Activated CD4-positive, alpha-beta T cell treated with anti-CD3 and anti-CD28 coated beads for 1 hour (primary cell): ENCODE measurements at places on chromosomes 7 and 10.
A peak's percentile ranks its signal among the peaks of the same experiment; 100 is the strongest.

DNA sequence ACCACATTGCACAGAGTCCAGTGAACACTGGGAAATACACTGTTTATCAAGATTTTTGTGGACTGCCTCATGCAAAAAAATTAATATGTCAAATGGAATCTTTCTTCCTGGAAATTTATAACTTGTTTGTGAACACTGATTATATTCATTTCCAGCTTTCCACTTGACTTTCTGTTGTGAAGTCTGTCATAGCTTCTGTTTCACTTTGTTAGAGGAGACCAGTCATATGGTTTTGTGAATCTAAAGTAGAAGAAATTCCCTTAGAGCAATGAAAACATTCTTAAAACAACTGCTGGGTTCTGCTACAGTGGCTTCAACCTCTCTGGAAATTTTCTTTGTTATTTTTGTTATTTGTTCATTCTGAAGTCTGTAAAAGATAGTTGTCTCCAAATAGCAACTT is 349.5 kb upstream of the NFE2L3 start:
- DNase-seq = no peak

DNA sequence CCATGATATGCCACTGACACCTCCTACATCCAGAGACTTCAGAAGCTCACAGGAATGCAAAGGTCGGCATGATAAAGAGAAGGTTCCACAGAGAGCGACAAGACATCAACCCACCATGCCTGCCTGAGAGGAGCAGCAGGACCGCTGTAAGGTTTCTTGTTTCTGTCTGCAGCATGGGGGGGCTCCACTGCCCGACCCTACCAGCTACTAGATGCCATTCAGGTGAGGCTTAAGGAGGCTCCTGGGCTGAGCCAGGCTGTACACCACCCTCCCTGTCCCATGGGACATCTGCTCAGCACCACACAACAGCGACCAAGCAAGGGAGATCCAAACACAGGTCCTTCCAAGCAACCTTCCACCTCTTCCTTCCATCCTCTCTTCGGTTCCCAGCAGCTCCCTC is 234.6 kb downstream of the TNS3 start:
- no peak for DNase-seq

DNA sequence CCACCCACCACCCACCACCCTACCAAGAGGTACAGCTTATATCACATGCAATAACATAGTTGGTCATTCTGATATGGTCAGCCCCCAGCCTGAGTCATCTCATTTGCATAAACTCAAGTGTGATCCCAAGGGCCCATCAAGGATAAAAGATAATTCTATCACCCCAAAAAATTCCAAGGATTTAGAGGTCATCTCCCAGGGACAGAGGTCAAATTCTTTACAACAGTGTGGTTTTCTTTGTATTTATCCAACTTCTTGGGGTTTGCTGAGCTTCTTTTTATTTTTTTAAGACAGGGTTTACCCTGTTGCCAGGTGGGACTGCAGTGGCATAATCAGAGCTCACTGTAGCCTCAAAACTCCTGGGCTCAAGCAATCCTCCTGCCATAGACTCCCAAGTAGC is 9.4 kb upstream of the GTPBP10 start:
- no peak for DNase-seq

DNA sequence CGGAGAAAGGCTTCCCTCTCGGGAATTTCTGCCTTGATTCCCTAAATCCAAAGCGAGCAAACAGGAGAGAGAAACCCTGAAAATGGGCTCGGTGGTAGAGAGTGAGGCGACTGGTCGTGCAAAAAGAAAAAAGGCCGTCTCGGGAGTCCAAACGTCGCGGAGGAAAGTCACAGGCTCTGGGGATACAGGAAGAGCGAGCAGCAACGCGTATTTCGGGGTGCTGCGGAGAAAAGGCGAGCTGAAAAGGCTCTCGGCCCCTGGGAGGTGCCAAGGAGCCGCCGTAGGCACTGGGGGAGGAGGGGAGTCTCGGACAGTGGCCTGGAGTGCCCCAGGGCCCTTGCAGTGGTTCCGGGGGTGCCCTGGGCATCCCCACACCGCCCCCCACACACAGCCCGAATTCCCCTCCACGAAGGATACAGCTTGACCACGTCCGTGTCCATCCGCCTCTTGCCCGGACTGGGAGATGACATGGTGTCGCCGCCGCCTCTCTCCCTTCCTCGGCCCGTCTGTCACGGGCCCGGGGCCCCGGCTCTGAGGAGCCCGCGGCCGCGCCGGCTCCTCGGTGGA is 591 bp downstream of the UBE2H start:
- peak; percentile 16 for DNase-seq

DNA sequence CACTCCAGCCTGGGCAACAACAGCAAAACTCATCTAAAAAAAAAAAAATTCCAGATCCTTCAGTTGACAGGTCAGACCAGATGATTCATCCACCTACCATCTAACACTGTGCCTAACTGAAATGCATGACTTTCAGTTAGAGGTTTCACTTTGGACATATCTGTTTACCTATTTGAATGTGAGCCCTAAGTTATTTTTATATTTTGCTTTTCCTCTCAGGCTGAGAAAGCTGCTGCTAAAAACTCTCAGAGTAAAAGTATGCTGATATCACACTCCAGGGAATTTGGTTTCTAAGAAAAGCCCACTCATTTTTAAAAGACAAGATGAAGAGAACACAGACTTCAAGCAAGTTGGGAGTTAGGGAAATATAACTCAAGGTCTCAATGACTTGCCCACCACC is 126.0 kb downstream of the SGMS1 start:
- DNase-seq = no peak

- DNase-seq = no peak
These were observed 8.0 kb upstream of the CDH23 start for GRCh38 chr10:71388583-71389310.

DNA sequence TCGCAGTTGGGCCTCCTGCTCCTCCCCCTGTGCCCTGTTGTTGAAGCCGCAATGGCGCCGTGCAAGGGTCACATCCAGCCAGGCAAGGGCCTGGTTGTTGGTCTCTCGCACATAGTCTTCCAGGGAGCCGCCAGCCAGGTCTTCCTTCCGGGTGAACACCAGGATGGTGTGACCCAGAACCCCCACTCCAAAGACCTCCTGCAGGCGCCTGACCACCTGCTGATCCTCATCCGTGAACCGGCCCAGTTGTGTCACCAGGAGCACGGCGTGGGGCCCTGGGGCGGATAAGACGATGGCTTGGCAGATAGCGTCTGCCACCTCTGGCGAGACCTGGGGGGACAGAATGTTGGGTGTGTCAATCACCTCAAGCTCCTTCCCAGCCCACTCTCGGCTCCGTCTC is 4.2 kb downstream of the GIMAP6 start:
- DNase-seq = no peak

GRCh38 chr7:28389504-28390395 is 22.6 kb upstream of the CREB5 start:
- DNase-seq = no peak

GRCh38 chr10:110780704-110781103 is 91.0 kb upstream of the PDCD4 start:
- no peak for DNase-seq

- no peak for DNase-seq
These were observed 32.0 kb upstream of the FERD3L start for GRCh38 chr7:19177269-19177668.

- DNase-seq = no peak
These were observed 147.9 kb downstream of the PLXNA4 start for GRCh38 chr7:132428247-132428919.

DNA sequence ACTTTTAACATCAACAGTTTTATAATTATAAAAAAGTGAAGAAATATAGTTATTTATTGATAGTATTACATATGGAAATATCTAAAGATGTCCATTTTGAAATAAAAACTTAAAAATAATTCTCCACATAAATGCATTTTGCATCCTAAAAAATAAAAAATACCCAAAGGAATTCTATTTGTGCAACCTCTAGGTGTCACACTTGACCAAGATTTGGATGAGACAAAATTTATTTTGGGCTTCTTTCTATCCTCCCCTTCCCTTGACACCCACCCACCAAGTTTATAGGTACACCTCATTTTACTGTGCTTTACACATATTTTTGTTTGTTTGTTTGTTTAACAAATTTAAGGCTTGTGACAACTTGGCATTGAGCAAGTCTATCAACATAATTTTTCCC is 3.3 kb upstream of the THSD7A start:
- no peak for DNase-seq

DNA sequence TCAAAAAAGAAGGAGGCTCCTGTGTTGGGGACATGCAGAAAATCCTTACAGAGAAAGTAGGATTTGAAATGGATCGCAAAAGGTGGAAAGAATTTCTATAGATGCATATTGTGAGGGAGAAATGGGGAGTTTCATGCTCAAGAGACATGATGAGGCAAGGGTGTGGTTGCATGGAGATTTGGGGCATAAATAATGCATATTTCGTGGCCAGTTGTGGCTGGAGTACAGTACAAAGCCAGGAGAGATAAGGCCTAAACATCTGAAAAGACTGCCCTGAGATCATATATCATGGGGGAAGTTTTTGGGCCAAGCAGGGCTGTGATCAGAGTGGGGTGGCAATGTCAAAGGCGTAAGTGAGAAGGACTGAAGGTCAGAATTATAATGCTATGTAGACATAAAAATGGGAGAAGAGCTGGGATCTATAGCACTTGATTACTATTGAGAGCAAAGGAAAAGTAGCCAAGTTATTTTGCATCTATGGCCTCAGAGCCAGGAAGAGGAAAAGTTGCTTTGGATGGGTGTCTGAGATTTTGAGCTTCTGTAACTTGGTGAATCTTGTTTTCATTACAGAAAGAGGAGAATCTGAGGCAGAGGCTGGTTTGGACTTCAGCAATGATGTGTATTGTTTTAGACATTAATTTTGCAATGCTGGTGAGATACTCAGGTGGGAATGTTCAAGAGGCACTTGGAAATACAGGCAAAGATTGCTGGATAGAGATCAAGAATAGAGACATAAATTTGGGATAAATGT is 166.6 kb downstream of the INHBA start:
- DNase-seq = no peak

DNA sequence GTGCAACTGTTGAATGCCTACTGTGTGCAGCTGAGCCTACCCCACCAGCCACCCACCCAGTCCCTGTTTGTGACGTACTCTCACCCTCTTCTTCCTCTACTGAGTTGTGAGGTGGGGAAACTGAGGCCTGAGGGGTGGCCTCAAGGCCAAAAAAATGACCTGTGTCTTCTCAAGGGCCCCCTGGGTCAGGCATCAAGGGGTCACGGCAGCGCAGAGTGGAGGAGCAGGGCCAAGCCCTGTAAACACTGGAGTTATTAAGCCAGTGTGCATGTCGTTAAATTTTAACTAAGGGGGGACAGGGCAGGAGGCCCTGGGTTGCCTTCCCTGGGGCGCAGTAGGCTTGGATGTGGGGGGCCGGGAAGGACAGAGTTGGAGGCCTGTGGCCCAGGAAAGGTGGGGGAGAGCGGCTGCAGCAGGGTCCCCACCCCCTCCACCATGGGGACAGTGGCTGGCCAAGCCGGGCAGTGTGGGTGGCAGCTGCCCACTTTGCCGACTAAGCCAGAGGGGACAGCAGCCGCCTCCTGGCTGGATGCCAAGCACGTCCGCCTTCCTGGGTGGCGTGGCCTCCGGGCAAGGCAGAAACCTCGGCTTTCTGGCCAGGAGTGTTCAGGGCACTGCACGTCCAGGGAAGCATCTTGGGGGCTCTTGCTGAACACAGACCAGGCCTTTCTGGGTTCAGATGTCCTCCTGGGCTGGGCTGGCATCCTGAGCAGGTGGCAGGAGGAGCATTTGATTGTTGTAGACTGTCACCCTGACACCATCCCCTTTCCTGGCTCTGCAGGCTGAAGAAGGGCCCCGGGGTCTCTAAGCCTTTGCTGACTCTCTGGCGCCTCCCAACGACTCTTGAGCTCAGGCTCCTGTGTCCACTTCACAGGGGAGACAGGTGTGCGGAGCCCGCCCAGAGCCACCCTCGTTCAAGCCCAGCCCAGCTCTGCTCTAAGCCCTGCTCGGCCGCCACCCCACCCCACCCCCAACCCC is 1.9 kb downstream of the SLC29A4 start:
- DNase-seq = no peak

GRCh38 chr7:69840248-69840647 is 242.0 kb downstream of the AUTS2 start:
- DNase-seq = no peak

DNA sequence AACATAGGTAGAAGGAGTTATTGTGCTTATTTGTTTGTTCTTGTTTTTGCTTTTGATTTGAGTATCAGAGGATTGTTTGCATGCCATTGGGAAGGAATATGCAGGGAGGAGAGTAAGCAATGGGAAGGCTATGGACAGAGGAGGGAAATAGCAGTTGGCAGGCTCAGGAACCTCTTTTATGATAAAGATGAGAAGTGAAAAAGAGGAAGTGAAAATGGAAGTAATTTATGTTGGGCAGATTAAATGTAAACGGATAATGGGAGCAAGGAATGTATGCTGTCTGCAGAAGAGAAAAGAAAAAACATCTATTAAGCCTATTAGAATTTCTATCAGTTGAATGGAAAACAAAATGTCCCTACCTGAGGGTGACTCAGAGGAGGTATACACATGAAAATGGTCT is 90.1 kb upstream of the NPSR1 start:
- DNase-seq = no peak

DNA sequence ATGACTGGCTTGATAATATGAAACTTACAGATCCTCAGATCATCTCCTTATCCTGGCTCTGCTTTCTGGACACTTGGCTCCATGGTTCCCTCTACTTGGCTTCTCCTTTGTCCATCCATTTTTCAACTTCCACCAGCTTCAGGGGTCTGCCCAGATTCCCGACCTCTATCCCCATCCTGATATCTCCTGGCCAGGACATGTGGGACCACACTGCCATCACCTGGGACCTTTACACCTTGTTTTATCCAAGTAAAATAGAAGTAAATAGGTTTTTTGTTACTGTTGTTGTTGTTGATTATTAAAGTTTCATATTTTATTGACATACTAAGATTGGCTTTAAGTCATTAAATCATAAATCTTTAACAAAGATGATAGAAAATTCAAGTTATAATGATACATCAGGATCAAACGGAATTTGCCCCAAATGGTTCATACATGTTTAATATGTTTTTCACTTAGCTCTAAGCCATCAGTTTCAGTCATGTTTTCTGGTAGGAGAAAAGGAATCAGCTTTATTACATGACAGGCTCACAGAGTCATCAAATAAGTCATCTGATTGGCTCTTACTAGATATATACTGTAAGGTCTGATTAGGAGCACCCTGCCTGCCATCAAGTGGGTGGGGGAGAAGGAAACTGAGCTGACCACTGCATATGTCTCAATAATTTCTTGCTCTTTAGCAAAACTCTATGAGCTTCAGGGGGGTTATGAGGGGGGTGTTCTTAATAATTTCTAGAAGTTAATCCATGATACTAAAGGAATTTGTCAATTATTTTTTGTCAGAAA is 111.5 kb upstream of the AHR start:
- DNase-seq = no peak

DNA sequence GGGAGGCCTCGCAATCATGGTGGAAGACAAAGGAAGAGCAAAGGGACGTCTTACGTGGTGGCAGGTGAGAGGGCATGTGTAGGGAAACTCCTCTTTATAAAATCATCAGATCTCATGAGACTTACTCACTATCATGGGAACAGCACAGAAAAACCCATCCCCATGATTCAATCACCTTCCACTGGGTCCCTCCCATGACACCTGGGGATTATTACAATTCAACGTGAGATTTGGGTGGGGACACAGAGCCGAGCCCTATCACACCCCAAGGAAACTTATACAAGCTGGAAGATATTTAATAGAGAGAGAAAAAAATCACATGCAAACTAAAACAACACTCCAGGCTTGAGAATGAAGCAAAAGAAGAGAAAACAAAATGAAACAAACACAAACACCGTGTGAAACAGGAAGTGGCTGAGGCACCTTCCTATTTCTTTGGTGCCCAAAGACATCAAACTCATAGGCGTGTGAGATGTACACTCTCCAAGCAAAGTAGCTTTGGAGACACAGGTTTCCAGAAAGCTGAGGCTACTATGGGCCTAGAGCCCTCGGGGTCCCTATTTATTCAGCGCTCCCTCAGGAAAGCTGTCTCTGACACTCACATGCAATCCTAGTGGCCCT is 97.2 kb downstream of the PRKCQ start:
- DNase-seq = no peak
